ENCODE measurements at places on chromosomes 11 and 22.

DNA sequence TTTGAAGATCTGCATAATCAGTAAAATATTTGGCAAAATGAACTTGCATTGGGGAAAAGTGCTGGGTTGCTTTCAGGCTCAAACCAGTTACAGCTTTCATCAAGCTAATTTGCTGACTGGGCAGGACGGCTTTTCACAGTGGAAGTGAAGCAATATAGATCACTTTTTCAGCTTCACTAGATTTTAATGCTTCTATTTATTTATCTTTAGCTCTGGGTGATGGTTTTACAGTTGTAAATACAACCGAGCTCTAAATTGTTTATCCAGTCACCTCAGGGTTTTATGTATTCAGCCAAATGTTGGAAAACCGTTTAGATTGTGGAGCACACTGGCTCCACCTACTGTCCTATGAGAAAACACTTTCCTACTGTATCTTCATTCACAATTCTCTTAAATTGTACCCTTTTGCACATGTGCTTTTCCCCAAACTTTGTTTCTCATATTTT lies 58.2 kb downstream of the ACER3 start:
- peak; percentile 47 for DNase-seq

DNA sequence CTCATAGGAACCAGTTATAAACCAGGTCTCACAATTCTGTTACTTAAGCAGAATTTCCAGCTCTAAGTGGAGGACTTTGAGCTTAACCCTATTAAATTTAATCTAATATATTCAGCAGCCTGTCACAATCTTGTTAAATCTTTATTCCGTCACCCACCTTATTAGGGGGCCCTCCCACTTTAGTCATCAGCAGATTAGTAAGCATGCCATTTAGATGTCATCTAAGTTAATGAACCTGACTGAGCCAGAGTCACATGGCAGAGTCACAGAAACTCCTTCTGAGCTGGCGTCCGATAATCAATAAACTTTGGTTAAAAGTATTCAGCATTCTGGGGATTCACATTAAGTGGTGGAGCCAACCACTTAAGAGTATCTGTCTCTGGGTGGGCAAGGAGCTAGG lies 35.1 kb downstream of the TTC12 start:
- no peak for DNase-seq

DNA sequence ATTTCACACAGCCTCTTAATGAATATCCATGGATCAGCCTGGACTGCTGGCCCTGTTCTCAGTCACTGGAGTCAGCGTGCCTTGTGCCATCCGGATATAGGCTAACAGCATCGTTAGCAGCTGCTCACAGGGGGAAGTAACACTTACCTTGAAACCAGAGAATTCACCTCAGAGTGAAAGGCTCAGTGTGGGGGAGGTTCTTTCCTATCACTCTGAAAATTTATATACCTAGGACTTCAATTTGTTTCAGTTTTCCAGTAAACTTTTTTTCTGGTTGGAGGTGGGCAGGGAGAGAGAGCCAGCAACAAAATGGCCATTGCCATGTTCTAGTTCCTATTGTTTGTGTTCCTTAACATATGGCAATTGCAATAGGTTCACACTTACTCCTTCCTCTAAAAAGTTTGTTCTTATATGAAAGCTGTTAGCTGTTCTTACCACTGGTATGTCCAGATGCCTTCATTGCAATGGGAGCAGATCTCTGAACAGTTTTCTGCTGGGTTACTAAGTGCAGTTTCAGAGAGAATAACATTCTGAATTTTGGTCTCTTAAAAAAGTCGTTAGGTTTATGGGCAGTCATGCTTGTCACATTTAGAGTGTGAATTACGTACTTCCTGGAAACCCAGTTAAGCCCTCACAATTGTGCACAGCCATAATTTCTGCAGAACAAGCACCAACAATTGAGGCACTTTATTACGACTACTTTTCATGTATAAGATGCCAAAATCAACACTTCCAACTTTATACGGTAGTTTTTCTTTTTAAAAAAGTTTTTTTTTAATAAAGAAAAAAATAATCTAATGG lies 247.6 kb downstream of the CADM1 start:
- DNase-seq, result peak; percentile 56

GRCh38 chr11:6365659-6366058 lies 24.6 kb upstream of the SMPD1 start:
- no peak for DNase-seq

DNA sequence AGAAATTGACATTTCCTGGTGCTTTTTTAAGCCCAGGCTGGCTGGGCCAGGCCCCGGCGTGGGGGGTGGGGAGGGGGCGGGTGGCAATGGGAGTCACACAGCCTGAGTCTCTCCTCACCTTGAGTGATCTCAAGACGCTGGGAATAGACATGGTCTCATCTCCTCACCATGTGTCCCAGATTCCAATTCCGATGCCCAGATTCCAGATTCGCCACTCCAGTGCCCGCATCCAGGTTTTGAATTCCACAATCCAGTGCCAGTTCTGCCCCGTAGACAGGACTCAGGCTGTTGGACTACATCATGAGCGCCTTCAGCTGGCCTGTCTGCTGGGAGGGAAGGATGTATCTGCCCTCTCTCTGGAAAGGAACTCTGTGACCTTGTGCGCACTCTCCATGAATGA lies 19.1 kb downstream of the KCNC1 start:
- DNase-seq, result no peak

DNA sequence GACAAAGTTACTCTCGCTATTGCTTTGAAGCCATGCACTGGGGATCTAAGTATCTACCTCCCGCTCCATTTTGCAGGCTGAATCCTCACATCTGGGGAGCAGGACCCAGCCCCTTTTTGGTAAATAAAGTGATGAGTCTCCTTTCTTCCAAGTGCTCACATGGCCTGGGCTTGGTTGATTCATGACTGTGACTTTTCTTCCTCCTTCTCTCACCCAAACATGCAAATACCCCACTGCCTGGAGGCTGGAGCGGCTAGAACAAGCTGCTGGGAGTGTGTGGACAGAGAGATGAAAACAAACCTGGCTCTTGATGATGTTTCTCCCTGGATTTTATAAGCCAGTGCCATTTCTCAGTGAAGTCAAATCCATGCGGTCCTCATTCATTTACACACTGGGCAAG lies 72.7 kb downstream of the TRIM29 start:
- no peak for DNase-seq

DNA sequence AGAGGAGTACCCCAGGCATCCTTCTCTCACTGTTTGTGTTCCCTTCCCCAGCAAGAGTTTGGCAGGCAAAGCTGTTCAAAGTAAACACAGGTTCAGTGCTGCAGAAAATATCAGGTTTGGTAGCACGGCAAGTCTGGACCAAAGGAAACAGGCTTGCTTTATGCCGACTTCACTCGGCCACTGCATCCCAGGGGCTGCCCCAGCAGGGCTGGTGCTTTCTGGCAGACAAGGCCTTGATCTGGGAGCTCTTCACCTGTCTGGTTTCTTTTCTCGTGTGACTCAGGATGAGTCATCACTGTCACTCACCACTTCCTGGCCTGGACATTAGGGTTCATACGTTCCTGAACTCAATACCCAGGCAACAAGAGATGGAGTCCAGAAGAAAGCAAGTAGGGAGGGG lies 52.6 kb upstream of the NAV2 start:
- DNase-seq, result no peak

DNA sequence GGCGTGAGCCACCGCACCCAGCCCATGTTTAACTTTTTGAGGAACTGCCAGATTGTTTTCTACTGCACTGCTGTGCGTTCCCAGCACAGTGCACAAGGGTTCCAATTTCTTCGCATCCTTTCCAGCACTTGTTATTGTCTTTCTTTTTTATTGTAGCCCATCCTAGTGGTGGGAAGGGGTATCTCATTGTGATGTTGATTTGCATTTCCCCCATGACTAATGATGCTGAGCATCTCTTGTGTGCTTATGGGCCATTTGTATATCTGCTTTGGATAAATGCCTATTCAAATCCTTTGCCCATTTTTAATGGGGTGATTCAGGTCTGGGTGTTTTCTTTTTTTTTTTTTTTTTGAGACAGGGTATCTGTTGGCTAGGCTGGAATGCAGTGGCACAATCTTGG lies 36.6 kb upstream of the SYT7 start:
- no peak for DNase-seq

DNA sequence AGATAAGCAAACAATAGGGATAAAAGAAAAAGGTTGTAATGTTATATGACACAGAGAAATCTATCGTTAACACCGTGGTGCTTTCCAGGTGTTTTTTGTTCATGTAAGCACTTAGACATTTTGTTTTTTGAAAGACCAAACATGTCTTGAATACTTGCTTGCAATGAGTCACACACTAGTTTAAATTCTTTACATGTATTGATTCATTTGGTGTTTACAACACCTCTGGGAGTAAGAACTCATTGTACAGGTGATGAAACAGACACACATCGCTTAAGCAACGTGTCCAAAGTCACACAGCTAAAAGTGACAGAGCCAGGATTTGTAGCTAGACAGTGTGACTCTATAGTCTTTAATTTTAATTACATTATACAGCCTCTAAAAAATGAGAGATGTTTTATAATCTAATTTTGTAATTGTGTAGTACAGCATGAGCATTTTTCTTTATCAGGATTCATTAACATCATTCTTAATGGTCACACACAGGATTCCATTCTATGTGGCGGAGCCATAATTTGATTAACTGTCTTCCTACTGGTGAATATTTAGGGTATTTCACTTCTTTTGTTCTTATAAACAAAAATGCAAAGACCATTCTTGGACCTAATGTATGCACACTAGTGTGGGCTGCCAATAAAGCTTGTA lies 148.8 kb downstream of the DBX1 start:
- DNase-seq, result no peak

DNA sequence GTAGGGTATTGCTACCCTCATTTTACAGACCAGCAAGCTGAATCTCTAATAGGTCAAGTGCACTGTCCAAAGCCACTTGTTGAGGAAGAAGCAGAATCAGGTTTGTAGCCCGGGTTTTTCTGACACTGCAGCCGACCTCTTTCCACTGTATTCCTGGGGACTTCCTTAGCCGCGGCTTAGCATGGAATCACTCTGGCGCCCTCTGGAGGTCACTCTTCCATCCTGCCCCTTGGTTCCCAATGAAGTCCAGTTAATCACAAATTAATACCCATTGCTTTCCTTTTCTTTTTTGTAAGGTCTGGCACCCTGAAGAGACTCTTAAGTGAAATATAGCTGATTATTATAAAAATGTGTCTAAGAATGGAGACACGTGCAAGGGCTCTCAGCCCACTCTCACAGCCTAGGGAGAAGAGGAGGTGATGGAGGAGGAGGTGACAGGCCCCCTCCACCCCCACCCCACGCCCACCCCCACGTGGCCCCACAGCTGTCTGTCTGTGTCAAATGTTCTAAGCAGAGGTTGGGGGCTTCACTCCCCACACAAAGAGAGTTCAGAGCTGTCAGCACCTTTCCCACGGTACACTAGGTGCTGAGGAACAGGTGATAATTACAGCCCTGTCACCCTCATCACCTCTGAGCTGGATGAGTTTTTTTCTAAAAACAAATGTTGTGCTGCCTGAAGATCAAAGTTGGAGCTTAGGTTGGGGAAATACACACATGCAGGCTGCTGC lies 57.7 kb upstream of the DRD2 start:
- peak; percentile 21 for DNase-seq

- no peak for DNase-seq
These were observed 28.3 kb upstream of the CCDC134 start for GRCh38 chr22:41772198-41772597.

DNA sequence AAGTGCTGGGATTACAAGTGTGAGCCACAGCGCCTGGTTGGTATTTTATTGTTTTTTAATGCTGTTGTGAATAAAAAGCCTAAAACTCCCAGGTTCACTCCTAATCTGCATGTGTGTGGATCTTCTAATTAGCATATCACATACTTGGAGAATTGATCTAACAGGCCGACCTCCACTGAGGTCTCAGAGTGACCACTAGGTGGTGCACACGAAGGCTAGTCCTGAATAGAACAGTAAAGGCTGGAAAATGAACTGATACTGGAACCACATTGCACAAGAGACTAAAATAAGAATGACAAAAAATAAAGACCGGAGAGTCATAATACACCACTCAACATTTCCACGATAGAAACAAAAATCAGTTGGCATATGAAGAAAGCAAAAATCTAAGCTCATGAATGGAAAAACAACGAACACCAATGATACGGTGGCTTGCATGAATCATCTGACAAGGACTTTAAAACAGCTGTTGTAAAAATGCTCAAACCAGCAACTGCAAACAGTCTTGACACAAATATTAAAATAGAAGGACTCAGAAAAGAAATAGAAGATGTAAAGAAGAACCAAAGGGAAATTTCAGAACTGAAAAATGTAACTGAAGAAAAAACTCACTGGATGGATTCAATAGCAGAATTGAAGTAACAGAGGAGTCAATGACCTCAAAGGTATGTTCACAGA lies 19.2 kb downstream of the PIM3 start:
- DNase-seq, result no peak

GRCh38 chr11:113393501-113393985 lies 6.0 kb downstream of the ANKK1 start:
- no peak for DNase-seq

DNA sequence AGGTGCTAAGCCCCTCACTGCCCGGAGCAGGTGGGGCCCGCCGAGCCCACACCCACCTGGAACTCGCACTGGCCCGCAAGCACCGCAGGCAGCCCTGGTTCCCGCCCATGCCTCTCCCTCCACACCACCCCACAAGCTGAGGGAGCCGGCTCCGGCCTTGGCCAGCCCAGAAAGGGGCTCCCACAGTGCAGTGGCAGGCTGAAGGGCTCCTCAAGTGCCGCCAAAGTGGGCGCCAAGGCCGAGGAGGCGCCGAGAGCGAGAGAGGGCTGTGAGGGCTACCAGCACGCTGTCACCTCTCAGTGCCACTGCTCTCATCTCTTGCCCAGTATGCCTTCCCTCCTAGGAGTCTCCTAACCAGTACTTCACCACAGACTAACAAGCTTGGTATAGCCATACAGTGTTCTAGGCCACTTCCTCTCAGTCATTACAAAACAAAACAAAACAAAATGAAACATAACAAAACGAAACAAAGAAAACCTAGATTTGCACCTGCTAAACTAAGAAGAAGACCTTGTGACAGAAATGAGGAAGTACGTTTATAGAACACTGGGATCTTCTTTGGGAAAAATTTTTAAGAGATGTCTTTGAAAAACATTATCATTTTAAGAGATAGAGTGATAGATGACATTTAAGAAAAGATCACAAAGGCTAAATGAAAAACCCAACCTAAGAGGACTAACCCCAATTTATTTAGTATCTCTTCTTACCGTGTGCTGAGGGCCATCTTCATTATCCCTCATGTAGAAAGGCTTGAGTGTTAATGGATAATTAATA lies 47.7 kb upstream of the GAB2 start:
- no peak for DNase-seq

- DNase-seq, result no peak
These were observed 2.7 kb upstream of the PLAAT3 start for GRCh38 chr11:63616953-63617352.

Measured in right kidney (tissue), 9 donors.